CD4-positive, CD25-positive, alpha-beta regulatory T cell (primary cell): ENCODE measurements at places on chromosomes 2 and 18.
A peak's percentile ranks its signal among the peaks of the same experiment; 100 is the strongest.

- no peak for DNase-seq
These were observed 50.2 kb upstream of the CTAGE1 start for GRCh38 chr18:22467760-22468553.

- DNase-seq = no peak
These were observed 294.5 kb upstream of the NT5C1B start for GRCh38 chr2:18883616-18884456.

- no peak for DNase-seq
These were observed 848.0 kb downstream of the DPP10 start for GRCh38 chr2:115290478-115290877.

DNA sequence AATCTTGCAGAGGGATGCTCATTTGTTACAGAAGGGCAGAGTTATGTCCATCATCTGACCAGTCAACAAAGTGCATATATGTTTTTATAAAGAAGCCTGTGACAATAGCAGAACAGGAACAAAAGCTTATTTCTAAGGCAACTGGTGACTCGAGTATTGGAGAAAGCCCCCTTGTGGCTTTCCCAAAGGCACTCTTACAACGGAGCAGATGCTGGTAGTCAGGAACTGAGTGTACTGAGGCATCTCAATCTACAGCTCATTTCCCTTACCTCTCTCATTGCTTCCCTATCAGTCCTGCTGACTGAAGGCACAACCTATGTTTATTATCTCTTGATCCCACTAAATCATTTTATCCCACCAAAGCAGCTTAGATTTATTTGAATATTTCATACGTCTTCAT is 557.1 kb upstream of the CHAC2 start:
- DNase-seq = no peak

- no peak for DNase-seq
These were observed 198.1 kb downstream of the VAPA start for GRCh38 chr18:10111944-10112343.

DNA sequence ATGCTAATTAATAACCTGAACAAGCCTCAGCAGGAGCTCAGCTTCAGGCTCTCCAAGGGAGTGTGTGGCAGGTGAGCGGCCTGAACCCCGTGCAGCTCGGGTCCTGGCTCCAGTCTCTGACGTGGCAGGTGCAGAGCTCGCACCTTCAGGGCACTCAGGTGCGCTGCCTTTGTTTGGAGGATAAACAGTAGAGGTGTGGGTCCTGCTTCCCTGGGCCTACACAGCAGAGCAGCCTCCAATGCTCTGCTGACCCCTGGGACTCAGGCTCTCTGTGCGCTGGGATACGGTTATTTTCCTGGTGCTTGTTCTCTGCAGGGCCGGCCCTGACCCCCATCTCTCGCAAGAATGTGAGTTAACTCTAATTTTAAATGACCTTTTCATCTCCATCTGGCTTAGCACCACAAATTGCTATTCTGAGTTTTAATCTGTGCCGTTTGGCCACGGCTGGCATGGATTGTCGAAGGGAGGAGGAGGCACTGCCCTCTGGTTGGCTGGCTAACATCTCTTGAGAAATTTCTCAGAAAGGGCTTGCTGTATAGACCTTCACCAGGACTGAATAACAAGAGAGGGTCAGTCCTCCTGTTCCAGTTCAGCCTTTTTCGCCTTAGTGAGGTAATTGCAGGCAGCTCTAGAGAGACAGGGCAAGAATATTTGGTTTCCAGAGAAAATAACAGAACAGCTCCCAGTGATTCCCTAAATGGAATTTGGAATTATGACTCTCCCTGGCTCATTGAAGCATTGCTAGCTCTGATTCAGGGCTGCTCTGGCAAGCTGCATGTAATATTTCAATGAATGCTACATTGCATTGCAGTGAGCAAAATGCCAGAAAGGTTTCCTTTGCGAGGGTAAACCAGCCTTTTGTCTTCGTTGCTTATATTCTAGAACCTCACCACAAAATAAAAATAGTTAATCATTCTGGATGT is 161.8 kb downstream of the DCDC2C start:
- no peak for DNase-seq

DNA sequence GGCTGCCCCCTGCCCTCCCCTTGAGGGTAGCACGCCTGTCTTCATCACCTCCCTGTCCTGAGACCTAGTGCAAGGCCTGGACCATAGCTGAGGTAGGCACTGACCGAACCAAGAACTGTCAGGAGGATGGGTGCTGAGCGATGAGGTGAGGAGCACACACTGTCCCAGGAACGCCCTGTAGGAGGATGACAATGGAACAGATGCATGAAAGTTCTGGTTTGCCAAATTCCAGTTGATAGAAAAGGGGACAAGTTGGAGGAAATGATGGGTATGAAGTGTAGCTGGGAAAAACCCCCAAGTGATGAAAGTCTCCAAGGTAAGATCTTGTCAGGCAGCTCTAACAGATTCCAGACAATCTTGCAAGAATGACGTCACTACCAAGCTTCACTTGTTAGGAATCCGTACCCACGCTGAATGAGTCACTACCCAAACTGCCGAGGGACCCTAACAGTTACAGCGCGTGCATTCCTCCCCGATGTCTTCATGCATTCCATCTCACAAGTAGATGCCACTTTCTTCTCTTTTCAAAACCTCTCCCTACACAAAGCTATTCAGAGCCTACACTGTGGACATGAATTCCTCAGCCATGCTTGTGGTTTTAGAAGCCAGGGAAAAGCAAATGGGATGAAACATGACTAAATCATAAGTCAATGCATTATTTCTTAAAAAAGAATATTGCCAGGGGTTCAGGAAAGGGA is 27.6 kb downstream of the MRPL33 start:
- no peak for DNase-seq

GRCh38 chr2:126527836-126528490 is 128.0 kb upstream of the GYPC start:
- DNase-seq = peak; percentile 73

GRCh38 chr2:137935591-137935990 is 28.7 kb upstream of the HNMT start:
- DNase-seq = no peak

- peak; percentile 73 for DNase-seq
These were observed 475 bp downstream of the B3GNT2 start for GRCh38 chr2:62196278-62196901.

DNA sequence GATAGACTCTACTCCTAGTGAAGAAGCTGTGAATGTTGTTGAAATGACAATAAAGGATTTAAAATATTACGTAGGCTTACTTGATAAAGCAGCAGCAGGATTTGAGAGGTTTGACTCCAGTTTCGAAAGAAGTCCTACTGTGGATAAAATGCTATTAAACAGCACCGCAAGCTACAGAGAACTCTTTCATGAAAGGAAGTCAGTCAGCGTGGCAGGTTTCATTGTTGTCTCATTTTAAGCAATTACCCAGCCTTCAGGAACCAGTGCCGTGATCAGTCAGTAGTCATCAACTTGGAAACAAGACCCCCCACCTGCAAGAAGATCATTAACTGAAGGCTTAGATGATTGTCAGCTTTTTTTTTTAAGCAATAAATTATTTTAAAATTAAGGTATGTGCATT is 14.0 kb downstream of the USP14 start:
- no peak for DNase-seq

DNA sequence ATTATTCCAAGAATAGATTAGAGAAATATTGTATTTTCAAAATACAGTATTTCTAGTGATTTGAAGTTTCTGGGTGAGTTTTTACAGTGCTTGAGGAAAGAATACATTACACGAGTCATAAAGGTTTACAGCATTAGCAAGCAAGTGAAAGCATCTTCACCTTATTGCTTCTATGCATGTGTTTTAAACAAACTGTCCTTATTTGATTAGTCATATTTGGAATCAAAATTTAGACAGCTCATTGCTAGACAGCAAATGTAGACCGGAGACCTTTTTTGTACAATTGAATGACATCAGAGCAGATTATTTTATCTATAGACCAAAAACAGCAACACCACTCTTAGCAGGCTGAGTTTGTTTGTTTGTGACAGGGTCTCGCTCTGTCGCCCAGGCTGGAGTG is 69.2 kb downstream of the FAM161A start:
- no peak for DNase-seq

DNA sequence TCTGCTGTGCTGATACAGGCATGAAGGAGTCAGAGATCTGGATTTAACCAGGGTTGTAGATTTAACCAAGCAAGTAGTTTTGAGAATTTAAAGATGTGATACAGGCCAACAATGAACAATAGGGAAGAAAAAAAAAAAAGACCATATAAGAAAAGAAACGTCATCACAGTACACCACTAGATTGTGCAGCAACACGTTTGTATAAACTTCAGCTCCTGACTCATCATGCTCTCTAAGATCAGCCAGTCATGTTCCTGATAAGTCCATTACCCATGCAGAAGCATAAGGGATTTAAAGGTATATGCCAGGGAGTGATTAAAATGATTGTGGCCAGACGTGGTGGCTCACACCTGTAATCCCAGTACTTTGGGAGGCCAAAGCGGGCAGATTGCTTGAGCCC is 22.3 kb upstream of the ERICH2 start:
- no peak for DNase-seq

GRCh38 chr18:28152354-28152753 is 24.6 kb downstream of the CDH2 start:
- DNase-seq = no peak

DNA sequence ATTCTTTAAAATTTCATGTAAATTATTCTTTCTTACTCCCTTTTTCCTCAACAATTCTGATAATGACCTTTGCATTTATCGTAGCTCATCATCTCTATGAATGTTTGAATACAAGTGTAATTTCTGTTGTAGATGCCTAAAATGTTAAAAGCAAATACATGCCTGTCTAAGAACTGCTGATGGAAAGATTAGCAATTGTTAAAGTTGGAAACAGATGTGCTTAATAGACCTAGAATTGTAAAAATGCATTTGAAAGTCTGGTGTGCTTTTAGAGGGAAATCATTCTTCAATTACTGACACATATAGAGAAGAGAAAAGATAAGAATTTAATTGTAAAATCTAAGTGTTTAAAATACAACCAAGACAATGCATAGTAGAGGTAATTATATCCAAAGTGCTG is 50.4 kb downstream of the CCDC102B start:
- DNase-seq = no peak

DNA sequence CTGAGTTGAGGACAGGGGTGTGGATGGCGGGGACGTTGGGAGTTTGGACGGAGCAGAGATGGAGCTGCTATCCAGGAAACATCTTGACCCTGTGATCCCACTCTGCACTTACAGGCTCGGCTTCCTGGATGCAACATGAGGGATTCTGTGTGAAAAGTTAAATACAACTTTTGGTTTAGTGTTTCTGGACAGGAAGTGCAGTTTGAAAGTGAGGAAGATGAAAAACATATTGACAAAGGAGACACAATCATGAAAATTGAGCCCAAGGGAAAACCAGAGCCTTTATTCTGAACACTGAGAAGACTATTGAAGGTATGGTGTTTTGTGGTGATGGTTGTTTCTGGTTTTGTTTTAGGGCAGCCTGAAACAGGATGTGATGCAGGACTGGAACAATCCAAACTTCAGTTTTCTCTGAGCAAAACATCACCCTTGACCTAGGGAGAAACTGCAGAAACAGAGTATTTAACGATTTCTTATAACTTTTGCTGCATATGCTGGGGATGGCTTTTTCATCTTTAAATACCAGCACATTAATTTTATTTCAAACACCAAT is 76.5 kb upstream of the RFX8 start:
- peak; percentile 35 for DNase-seq

DNA sequence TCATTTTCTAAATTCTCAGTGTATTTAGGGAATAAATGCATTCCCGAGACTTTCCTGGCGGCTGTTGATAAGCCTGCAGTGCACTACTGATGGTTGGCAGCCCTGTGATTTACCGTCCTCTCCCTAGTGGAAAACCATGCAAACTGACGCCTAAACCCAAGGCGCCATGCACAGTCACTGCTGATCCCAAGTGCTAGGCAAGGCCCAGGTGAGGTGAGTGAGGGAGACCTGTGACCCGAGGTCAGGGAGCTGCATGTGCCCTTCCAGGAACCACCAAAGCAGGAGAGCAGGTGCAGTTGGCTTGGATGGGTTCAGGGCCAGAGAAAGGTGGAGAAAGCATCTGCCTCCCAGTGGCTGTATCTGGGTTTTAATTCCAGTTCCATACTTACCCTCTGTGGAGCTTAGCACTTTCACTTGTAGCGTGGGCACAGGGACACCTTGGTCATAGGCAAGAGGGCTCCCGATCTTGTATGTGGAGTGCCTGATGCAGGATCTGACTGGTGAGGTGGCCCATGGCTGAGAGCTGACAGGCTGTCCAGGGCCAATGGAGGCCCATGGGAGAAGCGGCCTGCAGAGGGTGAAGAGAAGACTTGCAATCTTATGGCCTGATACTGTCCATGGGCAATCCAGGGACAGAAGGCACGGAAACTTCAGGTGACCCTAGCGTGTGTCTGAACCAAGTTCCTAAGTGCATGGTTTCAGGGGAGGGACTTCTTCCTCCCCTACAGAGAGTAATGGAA is 131.3 kb downstream of the SH3RF3 start:
- no peak for DNase-seq

- no peak for DNase-seq
These were observed 173.7 kb downstream of the MYT1L start for GRCh38 chr2:2157400-2157799.

DNA sequence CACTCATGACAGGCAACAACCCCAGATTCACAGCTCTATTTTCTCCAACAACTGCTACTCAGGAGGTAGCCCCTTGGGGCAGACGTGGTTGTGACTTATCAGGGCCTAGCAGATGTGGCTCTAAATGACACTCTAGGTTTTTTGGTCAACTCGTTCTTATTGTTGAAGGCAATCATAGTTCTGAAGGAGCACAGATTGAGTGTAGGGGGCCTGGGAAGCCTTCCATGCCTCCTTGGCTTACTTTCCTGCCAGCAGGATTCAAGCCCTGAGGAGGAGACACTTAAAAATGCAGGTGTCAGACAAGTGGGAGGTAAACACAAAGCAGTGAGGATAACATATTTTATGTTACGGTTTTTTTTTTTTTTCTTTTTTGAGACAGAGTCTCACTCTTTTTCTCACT is 23.5 kb upstream of the SUCLG1 start:
- DNase-seq = no peak

GRCh38 chr2:148508878-148509287 is 135.7 kb upstream of the EPC2 start:
- DNase-seq = no peak

GRCh38 chr2:118858485-118859156 is 11.2 kb upstream of the EN1 start:
- DNase-seq = no peak

DNA sequence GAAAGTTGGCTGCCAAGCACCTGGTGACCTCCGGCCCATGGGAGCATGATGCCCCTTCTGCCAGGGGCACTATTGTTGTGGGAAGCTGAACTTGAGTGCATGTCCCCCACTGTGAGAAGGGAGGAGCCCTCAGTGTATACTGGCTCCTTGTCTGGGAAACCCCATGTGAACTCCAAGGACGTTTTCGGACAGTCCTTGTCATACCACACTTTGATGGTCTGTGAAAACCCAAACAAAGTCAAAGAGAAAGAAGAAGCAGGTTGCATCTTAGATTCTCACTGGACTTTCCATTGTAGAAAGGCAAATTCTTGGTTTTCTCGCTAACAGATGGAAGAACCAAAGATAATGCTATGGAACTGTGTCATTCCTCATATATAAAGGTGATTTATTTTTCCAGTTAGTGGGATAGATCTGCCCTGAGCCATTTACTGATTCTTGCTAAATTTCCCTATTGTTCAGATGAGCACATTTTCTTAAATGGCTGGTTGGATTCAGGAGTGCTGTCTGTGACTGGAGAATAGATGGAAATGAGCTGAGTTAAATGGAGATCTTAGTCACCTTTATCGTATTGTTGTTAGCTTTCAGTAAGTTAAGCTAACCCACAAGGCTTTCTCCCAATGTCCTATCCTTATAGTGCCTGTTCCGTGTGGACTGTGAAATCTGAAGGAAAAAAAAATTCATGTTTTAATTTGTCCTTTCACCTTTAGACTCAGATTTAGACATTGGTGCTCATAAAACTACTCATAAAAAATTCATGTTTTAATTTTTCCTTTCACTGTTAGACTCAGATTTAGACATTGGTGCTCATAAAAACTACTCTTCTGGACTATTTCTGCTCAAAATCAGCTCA is 166.6 kb downstream of the ACTR3 start:
- no peak for DNase-seq
